ENCODE measurements at places on chromosomes 5 and 9.
A peak's percentile ranks its signal among the peaks of the same experiment; 100 is the strongest.

GRCh38 chr9:115978659-115979096 lies 174.9 kb upstream of the PAPPA start:
- no peak for DNase-seq

GRCh38 chr9:137720571-137721110 lies 101.8 kb downstream of the EHMT1 start:
- no peak for DNase-seq

- peak; percentile 15 for DNase-seq
These were observed 5.5 kb upstream of the MATR3 start for GRCh38 chr5:139287890-139288635.

- no peak for DNase-seq
These were observed 14.2 kb upstream of the MACIR start for GRCh38 chr5:103244398-103244797.

GRCh38 chr5:7331131-7331530 lies 64.8 kb upstream of the ADCY2 start:
- no peak for DNase-seq

GRCh38 chr5:58127255-58128220 lies 332.3 kb downstream of the PLK2 start:
- DNase-seq: no peak

DNA sequence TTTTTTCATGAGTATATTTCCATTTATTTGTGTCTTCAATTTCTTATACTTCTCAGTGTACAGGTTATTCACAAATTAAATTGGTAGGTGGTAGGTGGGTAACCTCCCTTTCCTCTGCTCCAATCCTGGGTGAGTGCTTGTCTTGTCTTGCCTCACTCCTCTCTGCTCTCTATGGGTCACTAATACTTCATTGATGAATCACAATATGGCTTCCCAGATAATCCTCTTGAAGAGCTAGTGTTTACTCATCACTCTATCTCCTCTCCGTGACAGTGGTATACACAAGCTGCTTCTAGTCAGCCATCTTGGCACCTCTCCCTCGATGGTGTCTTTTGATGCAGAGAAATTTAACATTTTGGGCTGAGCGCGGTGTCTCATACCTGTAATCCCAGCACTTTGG lies 331.8 kb upstream of the NMUR2 start:
- no peak for DNase-seq

GRCh38 chr5:60503771-60504170 lies 196.2 kb downstream of the DEPDC1B start:
- DNase-seq: no peak

- DNase-seq: peak; percentile 67
These were observed 25.7 kb downstream of the PDGFRB start for GRCh38 chr5:150129813-150130492.

DNA sequence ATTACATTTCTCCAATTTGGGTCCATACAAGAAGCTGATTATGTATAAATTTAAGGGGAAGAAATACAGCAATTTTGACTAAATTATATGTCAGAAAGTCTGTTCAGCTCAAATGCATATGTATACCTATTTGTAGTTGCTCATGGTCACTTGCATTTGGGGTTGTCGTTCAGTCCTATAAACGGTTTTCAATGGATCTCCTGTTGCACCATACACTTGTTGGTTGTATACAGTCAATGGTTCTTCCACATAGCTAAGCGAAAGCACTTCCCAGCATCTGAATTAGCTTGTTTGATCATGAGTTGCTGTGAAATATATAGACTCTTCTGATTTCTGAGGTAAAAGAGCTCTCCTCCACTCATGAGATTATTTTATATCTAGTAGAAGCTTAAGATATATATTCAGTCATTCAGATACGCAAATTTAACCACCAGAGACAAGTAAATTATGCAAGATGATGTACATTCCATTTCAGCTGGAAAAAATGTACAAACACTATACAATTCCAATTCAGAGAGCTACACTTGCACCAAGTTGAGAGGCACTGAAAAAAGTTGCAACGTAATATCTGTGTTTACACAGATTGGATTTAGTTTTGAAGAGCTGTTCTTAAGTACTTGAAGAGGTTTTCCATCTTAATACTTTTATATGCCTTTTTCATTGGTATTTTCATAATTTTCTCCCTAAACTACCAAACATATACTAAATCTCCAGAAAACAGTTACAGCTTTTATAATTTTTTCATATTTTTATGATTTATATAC lies 64.4 kb upstream of the POU5F2 start:
- DNase-seq: no peak

GRCh38 chr9:4581035-4581760 lies 80.9 kb upstream of the PLPP6 start:
- no peak for DNase-seq

DNA sequence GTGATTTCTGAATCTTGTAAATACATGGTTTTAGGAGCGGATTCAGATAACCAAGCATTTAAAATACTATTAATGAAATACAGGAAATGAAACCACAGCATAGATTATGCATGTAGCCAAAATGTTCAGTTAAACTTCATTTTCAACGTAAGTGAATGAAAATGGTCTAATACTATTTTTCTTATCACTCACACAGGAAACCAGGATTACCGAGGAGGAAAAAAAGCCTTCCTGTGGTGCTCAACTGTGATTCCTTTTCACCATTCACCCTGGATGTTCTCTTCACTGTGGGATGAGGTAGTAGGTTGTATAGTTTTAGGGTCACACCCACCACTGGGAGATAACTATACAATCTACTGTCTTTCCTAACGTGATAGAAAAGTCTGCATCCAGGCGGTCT lies 83.4 kb upstream of the ZNF169 start:
- no peak for DNase-seq

GRCh38 chr9:123360161-123361085 lies 4.4 kb downstream of the CRB2 start:
- no peak for DNase-seq

- no peak for DNase-seq
These were observed 10.0 kb downstream of the TCF7 start for GRCh38 chr5:134124289-134125038.

DNA sequence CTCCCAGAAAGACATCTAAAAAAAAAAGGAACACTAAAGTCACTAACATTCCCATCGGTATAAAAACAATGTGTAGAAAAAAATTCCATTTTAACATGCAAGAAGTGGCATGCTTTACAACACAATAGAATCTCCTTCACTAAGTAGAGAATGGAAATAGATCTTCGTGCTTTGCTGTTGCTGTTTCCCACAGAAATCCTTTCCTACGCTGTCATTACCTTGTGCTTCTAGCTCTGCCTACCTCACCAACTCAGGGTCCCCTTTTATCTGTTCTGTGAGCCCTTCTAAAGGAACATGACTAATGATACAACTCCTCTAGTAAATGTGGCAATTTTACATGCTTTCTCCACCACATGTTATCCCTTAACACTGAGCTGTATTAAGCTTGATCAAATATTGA lies 202.9 kb downstream of the MCTP1 start:
- peak; percentile 19 for DNase-seq

GRCh38 chr5:142743592-142744441 lies 26.4 kb upstream of the ARHGAP26 start:
- no peak for DNase-seq

DNA sequence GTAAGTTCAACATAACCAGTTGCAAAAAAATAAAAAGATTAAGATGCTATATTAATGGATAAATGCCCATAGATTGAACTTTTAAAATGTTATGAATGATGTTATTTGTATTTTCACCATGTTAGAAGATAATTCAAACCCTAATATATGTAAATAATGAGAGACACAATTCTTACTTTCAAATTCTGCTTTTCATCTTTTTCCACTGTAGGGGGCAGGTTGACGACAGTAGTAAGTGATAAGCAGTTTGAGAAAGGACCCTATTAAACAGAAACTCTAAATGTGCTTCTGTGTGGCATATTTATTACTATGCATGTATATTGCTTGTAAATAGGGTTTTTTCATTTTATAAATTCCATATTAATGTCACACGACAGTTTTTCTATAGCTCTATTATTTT lies 591.1 kb downstream of the SEMA5A start:
- DNase-seq: no peak

DNA sequence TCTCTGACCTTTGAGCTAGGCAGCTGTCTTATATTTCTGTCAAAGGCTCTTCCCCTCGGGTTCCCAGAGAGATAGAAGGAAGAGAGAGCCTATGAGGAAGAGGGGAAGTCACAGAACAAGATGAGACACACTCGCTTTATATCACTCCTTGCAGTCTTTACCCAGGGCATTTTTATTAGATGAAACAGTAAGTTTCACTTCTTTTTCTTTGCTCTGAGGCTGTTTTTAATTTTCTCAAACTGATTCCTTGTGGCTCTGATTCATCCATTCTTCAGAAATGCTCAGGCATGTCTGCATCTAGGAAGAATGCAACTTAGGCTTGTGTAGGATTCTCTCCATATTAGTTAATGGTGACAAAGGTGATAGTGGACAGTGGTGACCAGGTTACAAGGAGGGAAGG lies 132.9 kb upstream of the CHD1 start:
- DNase-seq: no peak

GRCh38 chr9:92720807-92721535 lies 43.7 kb downstream of the BICD2 start:
- DNase-seq: no peak

DNA sequence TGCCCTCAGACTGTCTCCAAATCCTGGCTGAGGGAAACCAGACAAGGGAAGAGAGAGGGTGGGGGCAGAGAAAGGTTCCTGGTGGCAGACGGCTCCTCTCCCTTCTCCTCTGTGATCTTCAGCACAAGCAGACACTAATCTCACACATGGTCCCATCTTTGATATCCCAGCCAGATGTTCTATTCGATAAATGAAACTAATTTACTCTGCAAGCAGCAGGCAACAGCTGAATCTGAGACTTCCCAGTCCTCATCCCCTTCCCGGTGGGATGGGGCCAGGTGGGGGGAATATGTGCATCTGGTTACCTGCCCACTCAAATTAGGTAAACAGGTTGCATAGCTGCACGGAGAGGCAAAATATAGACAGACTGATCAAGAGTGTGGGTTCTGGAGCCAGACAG lies 208.9 kb upstream of the PANK3 start:
- DNase-seq: no peak

DNA sequence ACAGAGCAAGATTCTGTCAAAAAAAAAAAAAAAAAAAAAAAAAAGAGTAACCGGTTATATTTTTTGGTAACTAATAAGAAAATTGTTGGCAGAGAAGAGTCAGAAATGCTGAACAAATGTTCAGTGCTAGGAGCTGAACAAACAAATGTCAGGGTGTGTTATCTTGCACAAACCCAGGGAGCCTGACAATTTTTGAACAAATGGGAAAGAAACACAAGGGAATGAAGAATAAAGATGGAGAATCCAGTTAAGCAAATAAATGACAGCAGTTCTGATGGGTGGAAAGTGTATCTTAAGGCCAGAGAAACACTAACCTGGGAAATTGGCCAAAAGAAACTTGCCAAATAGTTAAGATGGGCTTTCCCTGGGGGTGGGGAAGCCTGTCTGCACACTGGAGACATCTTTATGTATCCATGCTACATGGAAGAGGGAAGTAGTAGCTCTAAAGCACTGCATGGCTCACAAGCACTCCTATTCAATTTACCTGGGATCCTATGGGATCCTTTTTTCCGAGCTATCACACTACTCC lies 23.7 kb downstream of the KLHL3 start:
- no peak for DNase-seq

- DNase-seq: peak; percentile 82
These were observed 1.6 kb downstream of the BSPRY start for GRCh38 chr9:113350937-113351336.

DNA sequence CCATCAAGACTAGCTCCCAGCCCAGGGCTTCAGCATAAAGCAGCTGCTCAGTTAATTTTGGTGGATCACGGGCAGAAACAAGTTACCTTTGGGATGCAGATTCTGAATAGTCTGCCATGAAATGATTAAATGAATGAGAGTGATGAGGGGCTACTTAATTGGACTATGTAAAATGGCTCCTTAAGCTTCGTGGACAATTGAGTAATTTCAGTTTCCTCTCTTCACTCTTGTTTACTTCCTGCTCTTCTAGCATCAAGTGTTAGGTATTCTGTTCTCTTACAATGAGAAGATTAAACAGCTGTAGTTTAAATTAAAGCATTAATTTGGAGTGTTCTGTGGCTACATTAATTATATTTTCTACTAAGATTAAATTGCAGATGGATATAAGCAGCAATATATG lies 28.1 kb downstream of the PIK3R1 start:
- peak; percentile 49 for DNase-seq

DNA sequence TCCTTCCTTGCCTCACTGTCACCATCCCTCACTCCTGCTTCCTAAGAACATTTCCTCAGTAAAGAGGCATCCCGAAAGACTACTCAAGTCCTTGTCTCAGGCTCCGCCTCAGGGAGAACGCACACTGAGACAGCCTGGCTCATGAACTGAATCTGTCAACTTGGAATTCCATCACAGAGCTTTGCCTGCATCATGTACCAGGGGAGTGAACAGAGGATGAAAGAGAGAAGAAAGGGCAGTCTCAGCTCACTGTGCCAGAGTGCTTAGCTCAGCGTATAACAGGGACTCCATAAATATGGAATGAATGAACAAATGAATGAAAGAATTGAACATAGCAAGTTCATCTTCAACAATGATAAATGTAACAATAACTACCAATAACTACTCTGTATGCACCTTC lies 68.7 kb upstream of the SLC1A3 start:
- DNase-seq: no peak

DNA sequence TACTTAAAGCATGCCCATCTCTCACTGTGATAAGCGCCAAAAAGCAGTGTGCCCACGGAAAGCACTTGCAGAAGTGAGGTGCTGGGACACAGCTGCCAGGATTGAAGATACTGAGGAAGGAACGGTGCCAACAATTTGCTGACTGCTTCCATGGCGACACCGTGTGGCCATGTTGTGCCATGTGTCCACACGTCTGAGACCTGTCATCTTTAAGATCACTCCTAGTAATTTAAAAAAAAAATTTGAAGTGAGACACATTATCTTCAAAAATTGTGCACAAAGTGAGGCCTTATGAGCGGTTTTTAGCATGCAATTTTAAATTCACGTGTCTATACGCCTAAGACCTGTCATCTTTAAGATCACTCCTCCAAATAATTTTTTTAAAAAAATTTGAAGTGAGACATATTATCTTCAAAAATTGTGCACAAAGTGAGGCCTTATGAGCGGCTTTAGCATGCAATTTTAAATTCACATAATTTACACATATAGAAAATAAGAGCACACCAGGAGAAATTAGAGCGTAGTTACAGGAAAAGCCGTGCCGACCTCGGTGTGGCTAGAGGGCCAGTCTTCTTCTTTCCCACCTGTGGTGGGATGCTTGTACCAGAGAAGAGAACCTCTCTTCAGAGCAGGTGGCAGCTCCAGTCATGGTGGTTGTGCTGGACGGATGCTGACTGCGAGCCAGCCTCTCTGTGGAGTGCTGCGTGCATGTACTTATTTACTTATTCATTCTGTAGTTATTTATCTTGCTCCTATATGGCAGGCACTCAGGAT lies 21.4 kb upstream of the FLT4 start:
- peak; percentile 23 for DNase-seq

GRCh38 chr9:98909935-98910334 lies 33.8 kb upstream of the COL15A1 start:
- DNase-seq: no peak

GRCh38 chr5:33857037-33857436 lies 34.8 kb downstream of the ADAMTS12 start:
- DNase-seq: no peak

DNA sequence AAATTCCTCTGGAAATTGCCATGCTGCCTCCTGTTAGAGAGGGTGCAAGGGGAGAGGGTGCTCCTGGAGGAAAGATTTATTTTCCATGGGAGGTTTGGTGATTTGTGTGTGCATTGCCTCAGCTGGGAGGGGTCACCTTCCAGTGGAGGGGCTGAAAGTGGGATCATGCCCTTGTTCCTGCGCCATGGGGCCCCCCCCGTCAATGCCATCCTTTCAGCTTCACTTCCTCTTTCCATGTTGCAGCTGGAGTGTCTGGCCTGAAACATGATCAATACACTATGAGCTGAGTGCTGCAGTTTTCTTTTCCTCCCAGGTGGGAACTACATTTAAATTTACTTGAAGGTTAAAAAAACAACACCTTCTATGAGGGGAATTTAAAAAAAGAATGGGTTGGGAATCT lies 176.8 kb downstream of the MELK start:
- no peak for DNase-seq

All from AML-193 (cell line).